ENCODE measurements at places on chromosomes 4 and X.

DNA sequence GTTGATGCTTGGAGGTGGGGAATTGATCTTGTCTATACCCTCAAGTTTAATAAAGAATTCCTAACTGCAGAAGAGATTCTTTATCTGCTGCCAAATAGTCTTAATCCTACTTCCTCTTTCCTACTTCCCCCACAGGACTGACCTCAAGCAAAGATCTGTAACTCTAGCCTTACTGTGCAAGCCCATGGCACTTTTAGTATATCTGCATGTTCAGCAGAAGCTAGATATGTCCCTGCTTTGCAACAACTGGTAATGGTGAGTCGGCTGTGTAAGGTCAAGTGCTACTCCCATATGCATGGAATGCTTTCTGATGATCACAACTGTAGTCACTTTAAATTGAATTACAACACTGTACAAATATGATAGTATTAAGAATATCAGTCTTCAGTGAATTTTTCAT lies 26.3 kb upstream of the PDS5A start:
- DNase-seq: no peak

GRCh38 chr4:105305019-105305836 lies 158.6 kb downstream of the TET2 start:
- DNase-seq: no peak

DNA sequence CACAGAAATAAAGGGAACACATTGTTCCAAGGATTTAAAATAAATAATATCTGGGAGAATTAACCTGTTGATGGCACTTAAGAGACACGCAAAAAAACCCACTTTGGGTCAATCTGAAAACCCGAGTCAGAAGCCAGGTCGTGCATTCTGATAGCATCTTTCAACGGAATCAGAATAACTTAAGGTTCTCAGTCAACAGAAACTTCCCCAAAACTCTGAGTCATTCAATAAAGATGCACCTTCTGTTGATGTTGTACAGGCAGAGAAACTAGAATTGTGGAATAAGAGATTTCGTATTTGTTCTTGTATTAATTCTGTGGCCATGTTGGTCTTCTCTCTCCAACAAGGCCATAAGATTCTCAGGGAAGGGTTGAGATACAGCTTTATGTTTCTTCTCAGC lies 78.2 kb downstream of the MAOB start:
- no peak for DNase-seq

- DNase-seq: no peak
These were observed 15.3 kb upstream of the ZBTB33 start for GRCh38 chrX:120235284-120235683.

- no peak for DNase-seq
These were observed 75.2 kb downstream of the SPRY1 start for GRCh38 chr4:123471655-123472369.

GRCh38 chr4:1124818-1125217 lies 11.5 kb upstream of the RNF212 start:
- no peak for DNase-seq

DNA sequence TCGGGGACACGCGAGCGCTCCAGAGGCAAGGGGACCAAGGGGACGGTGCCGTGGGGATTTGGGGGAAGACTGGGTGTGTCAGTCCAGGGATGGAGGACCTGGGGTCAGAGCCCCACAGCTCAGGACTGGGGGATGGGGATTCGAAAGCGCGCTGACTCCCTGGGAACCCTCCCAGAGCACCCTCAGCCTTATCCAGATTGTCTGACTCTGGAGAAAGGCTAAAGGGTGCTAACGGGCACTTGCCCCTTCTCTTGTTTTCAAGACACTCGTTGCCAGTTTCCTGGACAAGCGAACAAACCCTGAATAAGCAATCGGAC lies 1.1 kb downstream of the DOCK11 start:
- no peak for DNase-seq

GRCh38 chrX:13142891-13143290 lies 98.5 kb upstream of the FAM9C start:
- no peak for DNase-seq

DNA sequence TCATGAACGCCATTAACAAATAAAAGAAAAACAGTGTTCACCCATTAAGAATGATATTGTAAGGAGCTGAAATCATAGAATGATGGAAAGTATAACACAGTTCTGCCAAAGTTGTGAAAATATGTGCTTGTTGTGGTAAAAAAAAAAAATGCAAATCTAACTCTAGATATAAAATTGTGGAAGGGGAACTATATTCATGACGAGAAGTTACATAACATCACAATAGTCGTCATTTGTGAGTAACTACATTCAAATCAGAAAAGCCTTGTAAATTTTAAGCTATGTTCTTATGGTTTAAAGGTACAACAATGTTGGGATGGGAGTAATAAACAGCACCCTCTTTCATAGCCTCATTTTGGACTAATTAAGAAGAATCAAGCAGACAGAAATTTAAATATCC lies 57.6 kb upstream of the PRDM8 start:
- DNase-seq: no peak

GRCh38 chrX:1167466-1167865 lies 45.0 kb downstream of the CRLF2 start:
- no peak for DNase-seq

GRCh38 chrX:375181-376036 lies 11.3 kb downstream of the PPP2R3B start:
- DNase-seq: no peak

GRCh38 chr4:185730849-185731608 lies 81.0 kb downstream of the SORBS2 start:
- no peak for DNase-seq

GRCh38 chrX:63708801-63709200 lies 76.2 kb downstream of the ARHGEF9 start:
- DNase-seq: no peak

DNA sequence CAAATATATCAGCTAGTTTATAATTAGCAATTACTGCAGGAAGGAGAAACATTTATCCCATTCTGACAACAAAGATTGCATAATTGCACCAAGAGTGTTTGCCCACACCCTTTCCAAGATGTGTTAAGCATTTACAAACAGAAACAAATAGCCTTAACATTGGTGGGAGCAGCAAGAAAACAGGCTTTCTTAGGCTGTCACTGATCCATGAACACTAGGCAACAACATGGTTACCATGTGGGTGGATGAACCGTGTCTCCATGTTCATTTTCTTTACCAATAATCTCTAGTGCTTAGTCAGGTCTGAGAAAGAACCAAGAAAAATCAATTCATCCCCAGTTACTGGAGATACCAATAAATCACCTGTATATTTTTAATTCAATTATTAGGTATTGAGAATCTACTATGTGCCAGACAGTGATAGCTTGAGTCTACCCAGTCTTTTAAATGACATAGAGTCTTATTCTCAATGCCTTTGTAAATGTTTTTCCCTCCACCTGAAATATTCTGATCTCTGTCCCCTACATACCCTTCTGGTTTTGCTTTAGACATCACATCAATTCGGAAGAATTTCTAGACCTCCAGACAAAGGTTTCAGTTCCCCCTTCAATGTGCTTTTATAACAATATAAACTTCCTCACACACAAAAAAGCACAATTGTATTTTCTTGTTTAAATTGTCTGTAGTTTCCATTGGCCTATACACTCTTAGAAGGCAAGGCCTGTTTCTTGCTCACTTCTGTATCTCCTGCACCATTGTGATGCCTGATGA lies 286.6 kb downstream of the PPP1R2C start:
- DNase-seq: no peak

DNA sequence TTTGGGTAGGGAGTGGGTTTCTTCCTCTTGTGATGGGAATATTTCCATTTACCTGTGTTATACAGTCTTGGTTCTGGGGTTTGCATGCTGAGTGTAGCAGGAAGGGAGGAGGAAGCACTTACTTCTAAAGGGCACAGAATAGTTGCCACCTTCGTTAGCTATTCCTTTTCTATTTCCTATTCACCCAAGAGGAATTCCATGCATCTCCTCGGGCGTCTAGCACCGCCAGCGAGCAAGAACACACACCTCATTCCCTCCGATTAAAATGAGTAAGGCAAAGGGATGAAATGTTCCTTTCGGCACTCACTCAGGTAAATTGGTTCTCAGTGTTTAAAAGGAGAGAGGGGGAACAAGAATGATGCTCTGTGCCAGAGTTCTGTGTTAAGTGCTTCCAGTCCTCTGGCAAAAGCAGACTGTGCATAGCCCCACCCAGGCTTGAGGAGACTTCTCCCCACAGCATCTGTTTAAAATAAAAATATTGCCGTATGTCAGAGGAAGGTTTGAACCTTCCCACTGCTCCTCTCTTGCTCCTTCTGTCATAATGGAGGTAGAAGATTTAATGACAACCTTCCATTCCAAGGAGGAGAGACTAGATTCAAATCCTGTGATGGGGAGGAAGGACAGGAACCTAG lies 351.4 kb downstream of the PTTG2 start:
- no peak for DNase-seq

GRCh38 chr4:139243448-139244365 lies 36.3 kb downstream of the MGARP start:
- DNase-seq: no peak

DNA sequence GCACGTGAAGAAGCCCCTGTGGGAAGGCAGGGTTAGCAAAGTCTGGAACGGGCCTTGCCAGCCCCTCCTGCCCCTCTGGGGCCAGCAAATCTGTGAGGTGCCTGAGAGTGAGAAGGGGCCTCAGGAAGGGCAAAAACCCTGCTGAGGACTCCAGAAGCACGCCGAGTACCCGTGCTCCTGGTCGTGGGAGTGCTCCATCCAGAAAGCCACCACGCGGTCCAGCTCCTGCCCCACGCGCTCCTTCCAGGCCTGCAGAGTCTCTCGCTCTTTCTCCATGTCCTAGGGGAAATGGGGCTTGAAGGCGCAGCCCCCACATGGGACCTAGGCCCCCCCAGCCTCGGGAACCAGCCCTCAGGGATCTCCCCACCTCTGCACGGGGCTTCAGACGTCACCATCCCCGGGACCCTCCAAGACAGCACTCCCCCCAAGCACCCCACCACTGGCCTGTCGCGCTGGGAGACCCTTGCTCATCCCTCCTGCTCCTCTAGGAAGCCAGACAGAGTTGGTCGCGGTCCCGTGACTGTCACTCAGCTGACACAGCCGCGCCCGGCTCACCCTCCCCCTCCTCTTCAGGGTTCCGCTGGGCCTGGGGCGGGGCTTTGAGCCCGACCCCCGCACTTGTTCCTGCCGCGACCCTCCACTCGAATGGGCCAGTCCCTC lies at the start of gene RENBP:
RENBP (minus strand) TSS at position 504 of the 660 bp plus-strand sequence; CDS start at position 471, 33 bp downstream.
- no peak for DNase-seq

- DNase-seq: no peak
These were observed 205.3 kb upstream of the KLF8 start for GRCh38 chrX:56026815-56027214.

GRCh38 chrX:47178337-47178736 lies 15.3 kb upstream of the UBA1 start:
- no peak for DNase-seq

GRCh38 chr4:132982151-132982550 lies 166.9 kb upstream of the PCDH10 start:
- no peak for DNase-seq

DNA sequence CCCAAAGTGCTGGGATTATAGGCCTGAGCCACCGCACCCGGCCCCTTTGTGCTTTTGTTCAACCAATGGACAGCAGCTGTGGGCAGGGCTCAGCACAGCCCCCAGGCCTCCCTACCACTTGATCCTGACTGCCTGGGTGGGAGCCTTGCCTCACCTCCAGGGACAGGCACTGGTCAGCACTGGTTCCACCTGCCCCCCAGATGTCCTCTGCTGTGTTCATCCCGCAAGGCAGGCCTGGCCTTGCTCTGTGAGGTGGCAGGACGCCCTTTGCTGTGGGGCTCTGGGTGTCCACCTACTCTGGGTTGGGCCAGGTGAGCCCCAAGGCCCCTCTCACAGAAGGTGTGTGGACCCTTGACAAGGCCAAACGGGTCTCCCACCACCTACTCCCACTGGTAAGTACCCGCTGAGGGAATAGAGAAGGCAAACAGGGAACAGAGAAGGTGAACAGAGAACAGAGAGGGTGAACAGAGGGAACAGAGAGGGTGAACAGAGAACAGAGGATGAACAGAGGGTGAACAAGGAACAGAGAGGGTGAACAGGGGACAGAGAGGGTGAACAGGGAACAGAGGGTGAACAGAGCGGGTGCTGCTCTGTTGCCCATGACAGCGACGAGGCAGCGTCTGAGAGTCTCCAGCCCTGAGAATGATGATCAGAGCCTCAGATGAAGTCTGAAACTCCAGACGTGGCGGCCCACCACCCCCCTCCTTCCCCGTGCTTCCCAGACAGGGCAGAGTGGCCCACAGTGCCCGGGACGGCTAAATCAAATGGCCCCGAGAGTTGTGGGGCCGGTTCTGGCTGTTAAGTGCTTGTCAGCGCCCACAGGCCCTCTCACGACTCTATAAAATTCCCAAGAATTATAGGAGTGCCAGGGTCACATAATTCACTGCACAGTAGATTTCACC lies 55.0 kb upstream of the NKX1-1 start:
- no peak for DNase-seq

All from activated CD8-positive, alpha-beta memory T cell treated with anti-CD3 and anti-CD28 coated beads for 4 hours (primary cell).